ENCODE measurements at places on chromosomes 3 and 15. TPM values are rescaled to one million over a fixed set of nuclear protein-coding genes. Genes with fewer than 3 reads are reported as not detected.

DNA sequence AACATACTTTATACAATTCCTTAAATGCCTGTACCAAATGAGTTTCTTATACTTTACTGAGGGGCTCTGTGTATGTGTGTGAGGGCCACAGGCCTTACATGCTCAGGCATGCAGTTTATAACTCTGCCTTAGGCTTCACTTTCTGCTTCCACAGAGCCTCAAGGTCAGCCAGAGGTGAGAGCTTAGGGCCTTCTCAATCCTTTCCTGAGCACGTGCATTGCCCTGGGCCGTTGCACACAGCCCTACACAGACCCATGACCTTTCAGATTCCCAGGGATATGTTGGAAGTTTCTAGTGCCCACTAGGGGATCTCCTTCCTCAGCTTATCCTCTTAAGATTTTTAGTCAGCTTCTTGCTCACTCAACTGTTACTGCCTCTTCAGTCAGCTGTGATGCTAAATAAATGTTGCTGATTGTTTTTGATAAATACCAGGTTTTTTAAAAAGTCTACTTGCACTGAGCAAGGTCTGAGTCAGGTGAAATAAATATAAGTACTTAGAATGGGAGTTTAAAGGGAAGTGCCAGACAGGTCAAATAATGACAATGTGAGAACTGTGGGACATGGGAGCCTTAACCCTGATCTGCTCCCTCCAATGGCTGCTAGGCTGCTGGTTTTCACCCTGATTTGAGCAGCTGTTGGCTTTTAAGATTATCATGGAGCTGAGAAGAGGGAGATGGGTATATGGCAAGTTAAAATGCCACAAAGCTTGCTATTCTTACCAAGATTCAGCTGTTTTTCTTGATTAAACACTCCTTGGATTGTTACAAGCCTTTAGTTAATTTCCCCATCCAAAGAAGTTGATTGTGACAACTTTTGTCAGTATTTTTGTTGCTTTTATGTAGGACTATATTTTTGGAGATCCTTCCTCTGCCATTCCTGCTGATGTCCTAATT, 169.5 kb downstream of the PLD1 start:
- DNase-seq = no peak

GRCh38 chr3:4406746-4407568, 60.1 kb downstream of the SUMF1 start:
- DNase-seq = no peak

DNA sequence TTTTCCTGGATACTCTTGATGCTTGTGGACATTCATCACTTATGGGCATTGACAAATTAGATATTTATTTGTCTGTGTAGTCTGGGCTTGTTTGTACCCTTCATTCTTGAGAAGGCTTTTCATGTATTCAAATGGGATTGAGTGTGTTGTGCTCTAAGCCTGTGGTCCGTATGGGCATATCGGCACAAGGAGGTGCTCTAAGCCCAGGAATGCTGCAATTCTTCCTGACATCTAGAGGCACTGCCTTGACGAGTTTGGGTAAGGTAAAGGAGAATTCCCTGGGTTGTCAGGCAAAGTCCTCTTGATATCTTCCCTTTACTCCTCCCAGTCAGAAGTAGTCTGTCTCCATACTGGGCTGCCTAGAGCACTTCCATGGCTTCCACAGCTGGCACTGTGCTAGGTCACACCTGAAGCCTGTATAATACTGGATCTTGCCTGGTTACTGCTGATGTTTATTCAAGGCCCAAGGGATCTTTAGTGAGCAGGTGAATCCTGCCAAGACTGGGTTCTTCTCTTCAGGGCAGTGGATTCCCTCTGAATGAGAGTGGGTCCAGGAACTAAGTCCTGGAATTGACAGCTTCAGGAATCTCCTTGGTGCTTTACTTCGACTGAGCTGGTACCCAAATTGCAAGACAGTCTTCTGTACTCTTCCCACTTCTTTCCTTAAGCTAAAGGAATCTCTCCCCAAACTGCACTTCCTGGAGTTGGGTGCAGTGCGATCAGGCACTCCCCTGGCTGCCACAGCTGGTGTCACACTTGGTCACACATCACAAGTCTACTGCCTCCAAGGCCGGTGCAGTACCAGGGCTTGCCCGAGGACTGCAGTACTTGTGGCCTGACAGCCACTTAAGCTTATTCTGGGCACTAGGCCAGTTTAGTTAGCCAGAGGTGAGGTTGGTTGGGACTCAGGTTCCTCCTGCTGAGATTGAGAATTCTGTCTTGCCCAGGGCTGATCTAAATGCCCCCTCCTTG, 46.0 kb downstream of the GALK2 start:
- peak; percentile 17 for DNase-seq

DNA sequence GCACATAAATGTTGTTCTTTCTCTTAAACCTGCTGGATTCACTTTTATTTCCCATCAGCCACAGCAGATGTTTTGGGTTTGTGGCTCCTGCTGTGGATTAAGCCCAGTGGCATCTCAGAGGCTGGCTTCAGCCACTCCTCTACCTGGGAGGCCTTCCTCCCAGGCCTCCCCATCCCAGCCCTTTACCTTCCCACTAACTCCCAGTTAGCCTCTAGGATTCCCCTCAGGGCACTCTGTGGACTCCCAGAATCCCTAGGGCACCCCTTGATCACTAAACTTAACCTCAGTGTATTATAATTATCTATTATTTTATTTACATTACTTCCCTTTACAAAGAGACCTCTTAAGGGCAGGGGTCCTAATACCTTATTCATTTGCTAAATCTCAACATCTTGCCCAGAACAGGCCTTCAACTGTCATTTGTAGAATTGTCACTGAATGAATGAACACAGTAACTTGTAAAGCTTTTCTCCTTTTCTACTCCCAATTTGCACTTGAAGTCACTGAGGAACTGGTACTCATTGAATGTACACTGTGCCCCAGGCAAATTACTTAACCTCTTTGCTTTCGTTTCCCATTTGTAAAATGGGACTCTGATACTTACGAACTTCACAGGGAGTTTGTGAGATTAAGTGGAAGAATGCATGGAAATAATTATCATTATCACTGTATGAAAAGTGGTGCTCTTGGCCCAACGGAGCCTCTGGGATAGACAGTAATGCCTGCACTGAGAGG, 8.3 kb downstream of the CCDC13 start:
- DNase-seq = no peak

GRCh38 chr15:95260856-95261255, 1029.5 kb downstream of the MCTP2 start:
- DNase-seq = no peak

- no peak for DNase-seq
These were observed 28.5 kb downstream of the SCG5 start for GRCh38 chr15:32669896-32670611.

- no peak for DNase-seq
These were observed 137.4 kb upstream of the SATB1 start for GRCh38 chr3:18562364-18563154.

Gene PLSCR5
- not detected for total RNA-seq

Data from CD8-positive, alpha-beta T cell (primary cell).